ENCODE measurements at places on chromosomes 2 and 18.

DNA sequence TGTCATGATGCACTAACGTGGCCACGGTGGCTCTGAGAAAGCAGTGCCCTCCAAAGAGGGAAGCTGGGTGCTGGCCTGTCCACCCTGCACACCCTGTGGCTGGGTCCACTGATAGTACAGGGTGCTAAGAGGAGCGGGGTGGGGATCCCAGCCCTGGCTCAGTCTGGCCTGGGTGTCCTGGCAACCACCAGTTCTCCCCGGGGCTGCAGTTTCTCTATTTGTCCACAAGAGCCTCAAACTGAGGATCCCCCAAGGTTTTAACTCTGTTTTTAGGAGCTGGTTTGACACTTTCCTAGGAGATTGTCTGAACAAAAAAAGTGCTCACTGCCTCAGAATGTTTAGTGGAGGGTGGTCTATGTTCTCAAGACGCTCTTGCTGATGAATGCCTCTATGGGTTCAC lies 29.0 kb downstream of the EDAR start:
- no peak for DNase-seq

DNA sequence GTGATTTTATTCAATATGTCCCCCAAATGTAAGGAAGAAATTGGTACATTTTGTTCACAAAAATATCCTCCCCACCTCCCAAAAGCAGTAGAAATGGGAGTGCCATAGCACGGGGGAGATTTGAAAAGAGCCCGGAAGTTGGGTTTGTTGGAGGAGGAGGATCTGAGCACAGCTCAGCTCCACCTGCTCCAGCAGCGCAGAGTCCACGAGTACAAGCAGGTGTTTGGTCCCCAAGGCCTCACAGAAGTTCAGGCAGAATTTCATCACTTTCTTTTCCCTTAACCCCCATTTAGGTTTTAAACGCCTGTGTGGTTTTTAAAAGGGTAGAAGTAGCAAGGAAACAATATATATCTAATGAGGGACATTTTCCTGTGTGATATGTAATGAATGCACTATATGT lies 56.0 kb downstream of the TRAPPC12 start:
- no peak for DNase-seq

- DNase-seq, result no peak
Measured at GRCh38 chr2:15243762-15244161, 317.4 kb downstream of the NBAS start.

DNA sequence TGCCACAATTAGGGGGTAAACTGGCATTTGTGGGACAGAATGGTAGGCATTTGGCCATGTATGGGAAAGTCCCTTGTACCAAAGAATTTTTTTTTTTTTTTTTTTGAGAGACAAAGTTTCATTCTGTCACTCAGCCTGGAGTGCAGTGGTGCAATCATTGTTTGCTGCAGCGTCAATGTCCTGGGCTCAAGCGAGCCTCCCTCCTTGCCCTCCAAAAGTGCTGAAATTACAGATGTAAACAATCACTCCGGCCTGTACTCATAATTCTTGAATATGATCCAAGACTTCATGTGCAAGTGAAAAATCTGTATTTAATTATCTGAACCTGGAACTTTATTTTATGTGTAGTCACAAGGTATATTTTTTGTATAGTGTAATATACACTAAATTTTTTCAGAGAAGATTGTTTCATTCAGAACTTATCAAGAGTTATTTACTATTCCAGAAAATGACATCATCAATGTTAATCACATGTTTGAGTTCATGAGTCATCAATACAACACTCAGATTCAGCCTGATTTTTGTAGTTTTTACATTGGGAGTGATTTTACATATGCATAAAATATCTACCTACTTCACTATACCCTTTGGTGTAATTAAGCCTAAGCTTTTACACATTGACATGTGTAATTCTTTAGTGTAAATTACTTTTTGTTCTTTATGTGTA lies 138.7 kb upstream of the L3MBTL4 start:
- no peak for DNase-seq

DNA sequence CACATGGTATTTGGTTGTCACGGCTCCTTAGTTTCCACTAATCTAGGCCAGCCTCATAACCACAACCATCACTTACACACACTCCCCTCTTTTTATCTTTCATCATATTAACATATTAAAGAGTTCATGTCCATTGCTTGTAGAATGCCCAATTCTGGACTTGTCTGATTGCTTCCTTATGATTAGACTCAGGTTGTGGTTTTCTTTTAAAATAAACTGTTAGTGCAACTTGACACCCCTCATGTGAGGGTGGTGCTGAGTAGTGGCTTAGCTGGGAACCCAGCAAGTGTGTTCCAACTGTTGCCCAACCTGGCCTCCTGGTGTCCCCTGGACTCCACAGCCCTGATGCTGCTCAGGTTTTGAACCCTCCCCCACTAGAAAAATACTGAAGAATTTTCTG lies 20.1 kb upstream of the CD207 start:
- no peak for DNase-seq

DNA sequence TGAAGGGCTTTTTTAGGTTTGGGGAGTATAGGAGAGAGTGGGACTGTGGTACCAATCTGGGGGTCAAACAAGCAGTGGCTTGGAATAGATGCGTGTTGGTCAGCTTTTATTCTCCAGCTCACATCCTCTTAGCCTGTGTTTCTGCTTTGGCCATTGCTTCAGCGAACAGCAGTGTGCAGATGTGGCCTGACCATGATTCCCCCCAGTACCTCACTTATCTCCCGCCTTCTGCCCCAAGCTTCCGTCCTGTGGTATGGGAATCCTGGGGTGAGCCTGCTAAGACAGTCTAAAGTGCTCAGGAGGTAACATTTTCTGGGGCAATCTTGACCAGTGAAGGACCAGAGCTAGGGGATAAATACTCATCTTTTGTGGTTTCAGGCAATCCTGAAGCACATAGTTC lies 84.9 kb upstream of the TNP1 start:
- DNase-seq, result no peak

DNA sequence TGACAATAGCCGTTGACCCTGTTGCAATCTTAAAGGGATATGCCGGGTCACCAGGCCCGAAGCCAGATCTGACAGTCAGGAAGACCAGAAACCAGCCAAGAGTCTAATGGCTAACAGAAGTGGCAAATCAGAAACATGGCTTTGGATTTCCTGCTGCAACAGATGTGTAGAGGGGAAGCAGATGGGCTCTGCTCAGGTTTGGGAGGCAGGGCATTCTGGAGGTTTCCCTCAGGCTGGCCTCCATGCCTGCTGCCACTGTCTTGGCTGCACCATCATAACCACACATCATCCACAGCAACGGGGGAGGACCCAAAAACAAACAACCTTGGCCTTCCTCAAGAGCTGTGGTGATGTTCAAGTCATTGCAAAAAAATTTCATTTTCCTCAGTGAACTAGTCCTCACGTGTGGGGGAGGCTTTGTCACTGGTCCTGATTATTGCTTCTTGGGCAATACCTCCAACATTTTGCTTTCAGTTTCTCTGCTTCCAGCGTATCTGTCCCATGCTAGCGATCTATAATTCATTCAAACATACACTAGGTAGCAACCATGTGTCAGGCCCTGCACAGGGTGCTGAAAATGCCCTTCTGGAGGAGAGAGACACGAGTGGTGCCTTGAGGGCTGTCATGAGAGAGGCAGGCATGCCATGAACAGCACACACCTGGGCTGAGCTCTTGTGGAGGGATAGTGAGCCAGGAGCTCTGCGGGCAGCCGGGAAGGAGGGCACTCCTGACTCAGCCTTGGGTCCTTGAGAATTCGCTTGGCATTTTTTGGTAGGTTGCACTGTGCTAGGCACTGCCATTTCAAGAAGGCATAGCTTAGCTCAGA lies 48.2 kb upstream of the LGALSL start:
- no peak for DNase-seq

GRCh38 chr2:160372585-160372984 lies 121.0 kb downstream of the RBMS1 start:
- no peak for DNase-seq

DNA sequence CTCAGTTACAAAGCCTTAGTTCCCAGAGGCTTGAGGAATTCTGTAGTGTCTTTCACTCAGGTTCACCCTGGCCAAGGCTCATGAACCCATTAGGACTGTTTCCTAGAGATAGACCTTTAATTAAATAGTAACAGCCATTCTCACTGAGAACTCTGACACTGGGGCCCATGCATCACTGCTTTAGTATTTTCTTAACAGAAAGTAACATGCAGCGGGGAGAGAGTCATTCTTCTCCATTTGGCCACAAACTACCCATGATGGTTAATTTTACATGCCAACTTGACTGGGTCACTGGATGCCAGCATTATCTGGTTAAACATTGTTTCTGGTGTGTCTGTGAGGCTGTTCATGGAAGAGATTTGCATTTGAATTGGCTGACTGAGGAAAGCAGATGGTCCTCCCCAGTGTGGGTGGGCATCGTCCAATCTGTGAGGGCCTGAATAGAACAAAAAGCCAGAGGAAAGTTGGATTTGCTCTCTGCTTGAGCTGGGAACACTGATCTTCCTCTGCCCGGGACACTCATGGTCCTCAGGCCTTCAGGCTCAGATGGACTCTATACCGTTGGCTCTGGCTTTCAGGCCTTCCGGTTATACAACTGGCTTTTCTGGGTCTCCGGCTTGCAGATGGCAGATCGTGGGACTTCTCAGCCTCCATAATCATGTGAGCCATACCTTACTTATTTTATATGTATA lies 5.6 kb upstream of the CPLX4 start:
- DNase-seq, result no peak

DNA sequence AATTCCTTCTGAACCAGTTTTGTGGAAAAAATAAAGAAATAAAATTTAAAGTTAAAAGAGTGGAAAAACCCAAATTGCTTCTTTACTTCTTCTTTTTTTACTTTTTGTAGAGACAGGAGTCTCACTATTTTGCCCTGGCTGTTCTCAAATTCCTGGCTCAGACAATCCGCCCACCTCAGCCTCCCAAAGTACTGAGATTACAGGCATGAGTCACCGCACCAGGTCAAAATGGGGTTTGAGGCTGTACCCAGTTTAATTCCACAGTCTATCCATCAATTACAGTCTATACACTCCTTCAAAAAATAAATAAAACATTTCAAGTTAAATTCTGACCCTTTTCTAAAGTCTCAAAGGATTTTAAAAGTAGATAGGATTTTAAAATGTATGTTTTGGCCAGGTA lies 120.3 kb downstream of the FAM161A start:
- no peak for DNase-seq

DNA sequence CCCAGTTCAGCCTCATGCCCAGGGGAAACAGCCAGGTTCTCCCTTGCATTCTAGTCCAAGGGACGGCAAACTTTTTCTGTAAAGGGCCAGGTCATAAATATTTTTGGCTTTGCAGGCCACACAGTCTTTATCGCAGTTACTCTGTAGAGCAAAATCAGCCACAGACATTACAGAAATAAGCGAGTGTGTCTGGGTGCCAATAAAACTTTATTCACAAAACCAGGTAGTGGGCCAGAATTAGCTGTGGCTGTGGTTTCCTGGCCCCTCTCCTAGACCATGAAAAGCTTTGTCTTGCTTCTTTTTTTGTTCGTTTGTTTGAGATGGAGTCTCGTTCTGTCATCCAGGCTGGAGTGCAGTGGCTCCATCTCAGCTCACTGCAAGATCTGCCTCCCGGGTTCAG lies 80.1 kb downstream of the EIPR1 start:
- no peak for DNase-seq

DNA sequence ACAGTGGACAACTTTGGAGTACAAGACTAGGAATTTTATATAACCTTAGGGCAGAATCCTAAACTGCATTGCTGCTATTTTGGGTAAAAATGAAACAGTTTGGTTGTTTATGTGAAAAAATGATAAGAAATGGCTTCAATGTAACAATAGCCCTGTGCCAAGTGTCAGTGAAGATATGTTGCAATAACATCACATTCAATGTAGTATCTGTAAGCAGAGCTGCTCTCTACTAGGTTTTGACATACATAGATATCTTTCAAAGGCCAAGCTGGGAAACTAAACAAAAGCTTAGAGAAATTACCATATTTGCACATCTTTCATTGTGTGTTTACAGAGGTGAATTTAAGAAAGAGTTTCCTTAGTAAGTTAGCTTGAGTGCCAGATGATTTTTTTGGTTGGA lies 135.0 kb upstream of the DOK6 start:
- DNase-seq, result no peak

DNA sequence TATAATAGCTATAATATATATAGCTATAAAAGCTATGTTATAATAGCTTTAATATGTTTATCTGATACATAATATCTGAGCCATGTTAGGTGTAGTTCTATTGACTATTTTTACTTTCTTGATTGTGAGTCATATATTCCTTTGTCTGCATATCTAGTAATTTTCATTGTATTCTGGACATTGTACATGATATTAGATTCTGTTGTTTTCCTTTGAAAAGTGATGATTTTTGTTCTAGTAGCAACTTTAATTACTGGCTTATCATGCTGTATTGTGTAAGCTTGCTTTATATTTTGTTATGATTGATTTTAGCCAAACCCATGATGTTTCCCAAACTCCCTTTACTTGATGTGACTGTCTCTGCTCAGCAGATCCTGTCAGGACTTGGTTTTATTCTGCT lies 125.7 kb upstream of the TCF4 start:
- no peak for DNase-seq

DNA sequence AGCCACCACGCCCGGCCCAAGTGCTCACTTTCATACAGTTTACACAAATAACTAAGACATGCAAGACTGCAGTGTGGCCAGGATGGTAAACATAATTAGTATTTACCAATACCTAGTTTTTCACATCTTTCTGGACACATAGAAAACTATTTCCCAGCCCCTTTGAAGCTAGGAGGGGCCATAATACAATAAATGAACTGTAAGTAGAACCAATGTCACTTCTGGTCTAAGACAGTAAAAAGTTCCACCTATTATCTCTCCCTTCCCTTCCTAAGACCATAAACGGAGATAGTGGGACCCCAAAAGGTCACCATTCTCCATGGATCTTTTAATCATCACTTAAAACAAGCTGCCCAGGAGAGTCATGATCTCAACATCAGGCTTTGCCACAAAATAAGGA lies 51.0 kb downstream of the NBAS start:
- no peak for DNase-seq

GRCh38 chr18:6021306-6022073 lies 126.2 kb upstream of the TMEM200C start:
- peak; percentile 82 for DNase-seq

GRCh38 chr2:79903222-79904000 lies 390.6 kb downstream of the CTNNA2 start:
- DNase-seq, result no peak

GRCh38 chr2:143905587-143905986 lies 614.3 kb downstream of the ZEB2 start:
- no peak for DNase-seq

- no peak for DNase-seq
Measured at GRCh38 chr2:54724560-54725342, 1.3 kb downstream of the EML6 start.

DNA sequence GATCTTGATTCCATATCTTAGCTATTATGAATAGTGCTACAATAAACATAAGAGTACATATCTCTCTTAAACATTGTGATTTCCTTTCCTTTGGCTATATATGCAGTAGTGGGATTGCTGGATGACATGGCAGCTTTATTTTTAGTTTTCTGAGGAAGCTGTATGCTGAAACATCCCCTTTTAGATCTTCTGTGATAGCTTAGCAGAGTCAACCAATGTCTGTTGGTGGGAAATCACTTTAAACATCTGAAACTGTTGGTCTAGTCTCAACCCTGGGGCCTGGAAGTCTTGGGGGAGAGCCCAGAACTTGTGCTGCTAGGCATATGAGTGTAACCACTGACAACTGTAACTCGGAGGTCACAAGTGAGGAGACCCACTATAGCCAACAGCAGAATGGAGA lies 378.6 kb upstream of the SLC14A2 start:
- no peak for DNase-seq

Data from AML-193 (cell line).